Stimulated activated CD8-positive, alpha-beta memory T cell treated with anti-CD3 and anti-CD28 coated beads, Interleukin-15, amount 100 ng/mL, for 48 hours (primary cell): ENCODE measurements at places on chromosomes 4 and X.

GRCh38 chrX:119236623-119237561, 807 bp downstream of the PGRMC1 start:
- DNase-seq, result no peak

- DNase-seq, result no peak
Measured at GRCh38 chrX:153560466-153560865, 38.5 kb downstream of the CCNQ start.

- no peak for DNase-seq
Measured at GRCh38 chr4:7803371-7803770, 136.3 kb downstream of the AFAP1 start.

- no peak for DNase-seq
Measured at GRCh38 chr4:94714365-94715160, 43.2 kb upstream of the BMPR1B start.

DNA sequence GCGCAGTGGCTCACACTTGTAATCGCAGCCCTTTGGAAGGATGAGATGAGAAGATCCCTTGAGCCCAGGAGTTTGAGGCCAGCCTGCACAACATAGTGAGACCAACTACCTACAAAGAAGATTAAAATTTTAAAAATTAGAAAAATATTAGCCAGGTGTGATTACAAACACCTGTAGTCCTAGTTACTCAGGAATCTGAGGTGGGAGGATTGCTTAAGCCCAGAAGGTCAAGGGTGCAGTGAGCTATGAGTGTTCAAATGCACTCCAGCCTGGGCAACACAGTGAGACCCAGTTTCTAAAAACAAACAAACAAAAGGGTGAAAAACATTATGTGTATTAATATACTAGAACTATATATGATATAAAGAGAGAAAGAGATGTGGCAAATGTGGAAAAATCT, 36.8 kb upstream of the NKX6-1 start:
- DNase-seq, result no peak

DNA sequence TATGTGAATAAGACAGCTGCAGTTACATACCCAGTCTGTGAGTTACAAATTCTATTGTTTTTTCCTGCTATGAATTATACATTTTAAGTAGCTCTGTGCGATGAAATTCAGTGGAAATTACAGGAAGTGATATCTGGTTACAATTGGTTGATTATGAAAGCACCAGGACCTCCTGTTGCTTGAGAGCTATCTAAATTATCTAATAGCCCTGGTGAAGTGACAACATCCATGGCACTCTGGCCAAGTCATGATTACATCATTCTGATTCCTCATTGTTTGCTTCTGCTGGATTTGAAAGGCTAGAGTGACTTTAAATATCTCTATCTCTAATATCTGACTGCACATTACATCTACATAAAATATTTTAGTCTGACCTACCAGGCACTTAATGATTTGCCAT, 515.0 kb downstream of the CFAP47 start:
- no peak for DNase-seq

GRCh38 chr4:35526456-35526855, 717.9 kb downstream of the ARAP2 start:
- no peak for DNase-seq

GRCh38 chr4:126435491-126435890, 1120.7 kb downstream of the FAT4 start:
- no peak for DNase-seq

- no peak for DNase-seq
Measured at GRCh38 chr4:1786544-1787362, 6.3 kb upstream of the FGFR3 start.
